Upper lobe of left lung (tissue), 6 donors: ENCODE measurements at places on chromosomes 7 and 10. TPM values are rescaled to one million over a fixed set of nuclear protein-coding genes. Genes with fewer than 3 reads are reported as not detected.

DNA sequence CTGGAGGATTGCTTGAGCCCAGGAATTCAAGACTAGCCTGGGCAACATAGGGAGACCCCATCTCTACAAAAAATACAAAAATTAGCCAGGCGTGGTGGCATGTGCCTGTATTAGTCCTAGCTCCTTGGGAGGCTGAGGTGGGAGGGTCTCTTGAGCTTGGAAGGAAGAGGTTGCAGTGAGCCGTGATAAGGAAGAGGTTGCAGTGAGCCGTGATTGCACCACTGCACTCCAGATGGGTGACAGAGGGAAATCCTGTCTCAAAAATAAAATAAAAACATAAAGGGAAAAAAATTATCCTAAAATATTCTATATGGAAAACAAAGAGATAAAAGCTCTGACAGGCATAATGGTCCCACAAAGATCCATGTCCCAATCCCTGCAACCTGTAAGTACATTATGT is 87.9 kb upstream of the KAT6B start:
- H3K4me1 ChIP-seq, result peaks cover 13% of the 10 kb centered on the region
- no peak overlapping the region for H3K4me3 ChIP-seq
- no peak overlapping the region for H3K27ac ChIP-seq

Gene MPP7
- total RNA-seq, result 18.9 TPM

Gene ADAP1
- total RNA-seq, result 43.1 TPM

Gene FAM25G
- total RNA-seq, result not detected

DNA sequence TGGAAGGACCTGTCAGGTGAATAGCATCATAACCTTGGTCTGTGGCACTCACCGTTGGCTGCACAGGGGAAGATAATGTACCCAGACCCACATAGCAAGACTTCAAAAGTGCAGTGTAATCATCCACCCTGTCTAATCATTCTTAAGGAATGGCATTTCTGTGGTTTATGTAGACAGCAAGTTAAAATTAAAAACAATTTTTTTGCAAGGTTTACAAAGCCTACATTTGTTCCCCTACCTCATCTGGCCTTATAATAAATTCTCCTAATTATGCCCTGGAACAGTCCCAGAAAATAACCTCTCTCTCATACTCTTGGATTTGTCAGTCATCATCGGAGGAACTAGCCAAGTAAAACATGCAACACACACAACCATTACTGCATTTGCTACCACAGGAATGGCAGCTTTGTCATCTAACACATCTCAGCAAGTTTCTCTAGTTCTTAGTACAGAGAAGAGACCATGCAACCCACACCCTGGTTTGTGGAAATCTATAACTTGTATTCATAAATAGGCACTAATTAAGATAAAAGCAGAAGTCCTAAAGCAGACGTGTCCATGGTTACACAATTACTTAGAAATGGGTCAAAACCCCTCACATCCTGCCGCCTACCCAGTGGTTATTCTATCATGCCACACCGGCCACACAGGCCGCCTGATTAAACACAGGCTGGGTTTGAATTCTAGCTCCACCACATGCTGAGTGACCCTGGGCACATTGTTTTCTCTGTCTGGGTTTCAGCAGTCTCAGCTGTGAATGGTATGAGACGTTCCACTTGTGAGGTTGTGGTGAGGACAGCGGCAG is 19.1 kb downstream of the ABLIM1 start:
- no peaks in the 10 kb centered on the region for H3K36me3 ChIP-seq
- H3K4me3 ChIP-seq, result no peak overlapping the region
- DNase-seq, result no peak
- peaks cover 24% of the 10 kb centered on the region for H3K4me1 ChIP-seq
